ENCODE measurements at places on chromosomes 2 and 18.
A peak's percentile ranks its signal among the peaks of the same experiment; 100 is the strongest.

DNA sequence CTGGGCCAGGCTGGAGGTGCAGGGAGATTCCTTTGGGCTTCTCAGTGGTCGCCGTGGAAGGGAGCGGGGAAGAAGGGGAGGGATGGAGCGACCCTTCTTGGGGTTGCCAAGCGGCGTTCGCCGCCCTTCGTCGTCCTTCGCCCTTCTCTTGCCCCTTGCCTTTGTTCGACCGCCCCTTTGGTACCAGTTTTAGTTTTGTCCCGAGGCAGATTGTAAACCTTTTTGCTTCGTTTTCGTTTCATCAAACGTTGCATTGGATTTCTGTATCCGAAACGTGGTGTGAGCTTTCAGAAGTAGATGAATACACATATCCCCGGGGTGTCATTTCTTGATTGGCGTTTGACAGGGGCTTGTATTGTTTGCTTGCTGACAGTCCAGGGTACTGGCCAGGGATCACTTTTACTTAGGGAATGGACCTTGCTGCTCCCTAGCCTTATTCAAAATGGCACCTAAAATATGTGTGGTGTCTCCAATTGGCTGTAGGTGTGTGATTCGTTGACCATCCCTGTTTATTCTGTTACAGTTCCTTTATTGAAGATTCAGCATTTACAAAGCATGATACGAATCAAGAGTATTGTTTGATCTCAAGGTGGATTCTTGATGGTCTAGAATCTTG is 788 bp downstream of the USP14 start:
- no peak for DNase-seq

DNA sequence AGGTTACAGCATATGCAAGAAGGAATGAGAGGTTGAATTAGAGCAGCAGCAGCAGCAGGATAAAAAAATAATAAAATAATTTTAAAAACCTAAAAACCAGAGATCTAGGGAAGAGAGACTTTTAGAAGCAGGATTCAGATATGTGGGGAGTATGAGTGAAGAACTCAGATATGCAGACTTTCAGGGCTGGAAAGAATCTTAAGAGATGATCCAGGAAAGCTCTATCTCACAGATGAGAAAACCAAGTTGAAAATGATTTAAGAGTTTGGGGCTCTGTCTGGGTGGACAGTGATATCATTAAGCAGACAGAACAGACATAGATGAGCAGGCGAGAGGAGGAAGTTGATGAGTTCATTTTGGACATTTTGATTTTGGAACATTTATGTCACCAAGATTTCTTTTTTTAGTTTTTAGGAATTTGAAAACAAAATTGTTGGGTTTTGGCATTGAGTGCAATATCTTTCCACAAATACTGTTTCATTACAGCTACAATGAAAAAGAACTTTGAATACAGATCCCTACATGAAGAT is 31.8 kb downstream of the BCL2 start:
- DNase-seq: no peak

- DNase-seq: no peak
Observed at GRCh38 chr2:240594511-240595380, 8.2 kb downstream of the CAPN10 start.

DNA sequence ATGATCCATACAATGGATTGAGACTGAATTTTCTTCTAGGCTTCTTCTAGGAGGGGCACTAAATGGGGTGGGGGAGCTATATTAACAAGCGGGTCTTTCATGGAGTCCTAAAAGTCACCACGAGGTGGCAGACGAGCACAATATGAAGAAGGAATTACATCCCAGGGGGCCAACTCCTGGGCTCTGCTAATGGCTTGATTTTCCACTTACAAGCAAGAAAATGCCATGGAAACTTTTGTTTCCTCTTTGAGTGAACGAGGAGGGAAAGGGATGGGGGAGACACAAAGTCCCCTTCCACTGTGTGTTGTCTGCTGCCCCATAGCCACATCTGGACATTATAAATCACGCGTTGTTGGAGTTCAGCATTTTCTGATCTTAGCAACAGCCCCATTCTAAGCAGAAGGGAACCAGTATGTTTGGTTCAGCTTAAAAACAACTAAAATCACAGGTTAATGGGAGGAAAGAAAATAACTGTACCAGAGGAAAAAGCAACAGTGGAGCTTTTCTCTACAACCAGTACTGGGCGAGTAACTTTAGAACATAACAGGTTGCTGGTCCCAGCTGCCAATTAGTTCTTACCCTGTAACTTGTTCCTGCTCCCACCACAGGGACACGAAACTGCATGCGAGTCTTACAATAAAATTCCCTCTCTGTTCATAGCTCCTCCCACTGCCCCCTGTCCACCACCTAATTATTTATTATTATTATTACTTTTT is 285.0 kb upstream of the PARD3B start:
- peak; percentile 43 for DNase-seq

Measured in T-cell (primary cell).